ENCODE measurements at places on chromosomes 16 and 17.
A peak's percentile ranks its signal among the peaks of the same experiment; 100 is the strongest.

DNA sequence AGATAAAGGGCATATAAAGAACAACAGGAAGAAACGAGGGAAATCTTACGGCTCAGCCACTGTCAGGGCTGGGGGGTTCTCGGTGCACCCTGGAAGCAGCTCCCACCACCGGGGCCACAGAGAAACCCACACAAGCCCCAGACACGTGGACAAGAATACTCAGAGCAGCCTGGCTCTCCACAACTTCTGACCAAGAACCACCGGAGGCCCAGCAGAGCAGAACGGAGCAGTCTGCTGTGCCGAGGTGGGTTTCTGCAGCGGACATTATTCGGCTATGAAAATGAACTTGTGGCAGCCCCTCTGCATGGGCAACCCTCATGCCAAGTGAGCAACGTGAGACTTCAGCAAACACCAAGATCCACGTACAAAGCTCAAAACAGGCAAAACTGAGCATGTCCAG, 6.8 kb downstream of the DNASE1 start:
- no peak for DNase-seq

DNA sequence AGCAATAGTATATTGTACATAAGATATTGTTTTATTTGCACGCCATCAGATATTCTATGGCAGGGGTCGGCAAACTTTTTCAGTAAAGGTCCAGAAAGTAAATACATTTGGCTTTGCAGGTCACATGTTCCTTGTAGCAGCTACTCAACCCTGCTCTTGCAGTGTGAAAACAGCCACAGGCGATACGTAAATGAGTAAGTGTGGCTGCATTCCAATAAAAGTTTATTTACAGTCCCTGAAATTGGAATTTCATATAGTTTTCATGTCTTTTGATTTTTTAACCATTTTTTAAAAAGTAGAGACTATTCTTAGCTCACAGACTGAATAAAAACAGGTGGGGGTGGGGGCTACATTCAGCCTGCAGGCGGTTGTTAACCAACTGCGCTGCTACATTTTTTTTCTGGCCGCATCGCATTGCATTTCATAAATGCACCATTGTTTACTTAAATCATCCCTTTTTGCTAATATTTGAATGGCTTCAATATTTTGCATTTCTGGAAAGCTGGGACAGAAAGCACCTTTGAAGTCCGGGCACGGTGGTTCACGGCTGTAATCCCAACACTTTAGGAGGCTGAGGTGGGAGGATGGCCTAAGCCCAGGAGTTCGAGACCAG, 50.5 kb upstream of the HAPSTR1 start:
- DNase-seq = no peak

- no peak for DNase-seq
These were observed 15.6 kb upstream of the AURKB start for GRCh38 chr17:8225813-8226535.

GRCh38 chr17:67922503-67922902, 73.8 kb downstream of the C17orf58 start:
- DNase-seq = peak; percentile 69

DNA sequence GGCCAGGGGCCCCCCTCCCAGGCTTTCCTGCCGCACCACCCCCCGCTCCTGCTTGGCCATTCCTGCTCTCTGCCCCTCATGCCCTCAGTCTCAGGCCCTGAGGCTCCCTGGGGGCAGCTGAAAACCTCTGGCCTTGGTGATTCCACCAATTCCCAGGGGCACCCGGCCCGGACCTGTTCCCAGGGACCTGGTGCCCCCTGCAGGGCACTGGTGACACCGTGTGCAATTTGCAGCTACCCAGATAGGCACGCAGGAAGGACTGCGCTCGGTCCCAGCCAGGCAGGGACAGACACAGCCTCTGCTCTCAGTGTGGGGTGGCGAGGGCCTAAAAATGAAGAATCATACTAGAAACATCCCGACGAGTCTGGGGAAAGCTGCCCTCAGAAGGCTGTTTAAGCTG, 13.4 kb downstream of the WFDC1 start:
- no peak for DNase-seq

DNA sequence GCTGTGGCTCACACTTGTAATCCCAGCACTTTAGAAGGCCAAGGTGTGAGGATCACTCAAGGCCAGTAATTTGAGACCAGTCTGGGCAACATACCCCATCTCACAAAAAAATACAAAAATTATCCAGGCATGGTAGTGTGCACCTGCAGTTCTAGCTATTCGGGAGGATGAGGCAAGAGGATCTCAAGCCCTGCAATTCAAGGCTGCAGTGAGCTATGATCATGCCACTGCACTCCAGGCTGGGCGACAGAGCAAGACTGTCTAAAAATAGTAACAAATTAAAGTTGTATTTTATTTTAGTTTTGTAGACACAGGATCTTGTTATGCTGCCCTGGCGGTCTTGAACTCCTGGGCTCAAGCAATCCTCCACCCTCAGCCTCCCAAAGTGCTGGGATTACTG, 18.2 kb downstream of the USP31 start:
- no peak for DNase-seq

DNA sequence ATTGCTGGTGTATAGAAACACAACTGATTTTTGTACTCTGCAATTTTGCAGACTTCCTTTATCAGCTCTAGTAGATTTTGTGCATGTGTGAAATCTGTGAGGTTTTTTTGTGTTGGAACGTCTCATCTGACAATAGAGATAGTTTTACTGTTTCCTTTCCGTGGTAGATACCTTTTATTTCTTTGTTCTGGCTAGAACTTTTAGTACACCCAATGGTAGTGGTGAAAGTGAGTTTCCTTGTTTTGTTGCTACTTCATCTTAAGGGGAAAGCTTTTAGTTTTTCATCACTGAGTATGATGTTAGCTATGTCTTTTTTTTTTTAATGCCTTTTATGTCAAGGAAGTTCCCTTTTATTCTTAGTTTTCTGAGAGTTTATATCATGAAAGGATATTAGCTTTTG, 118.1 kb downstream of the OR1D5 start:
- DNase-seq = no peak

GRCh38 chr16:1960665-1961630, 1.6 kb downstream of the NDUFB10 start:
- peak; percentile 52 for DNase-seq

DNA sequence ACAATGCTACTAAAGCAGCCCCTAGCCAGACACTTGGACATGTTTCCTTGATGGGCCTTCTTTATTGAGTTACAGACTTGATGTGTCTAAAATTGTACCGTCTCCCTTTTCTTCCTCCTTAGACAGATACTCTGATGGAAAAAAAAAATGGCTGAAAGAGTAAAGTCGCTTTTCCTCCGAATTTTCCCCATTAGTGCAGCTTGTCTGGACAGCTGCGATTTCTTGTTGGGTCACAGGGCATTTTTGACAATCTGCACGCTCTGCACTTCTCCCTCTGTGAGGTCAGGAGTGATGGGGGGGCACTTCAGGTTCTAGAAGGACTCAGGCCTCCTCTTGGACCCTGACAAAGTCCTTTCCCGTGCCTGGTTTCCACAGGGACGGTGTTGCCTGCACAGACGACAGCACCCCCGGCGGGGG, 968 bp upstream of the PRKAR1A start:
- no peak for DNase-seq

DNA sequence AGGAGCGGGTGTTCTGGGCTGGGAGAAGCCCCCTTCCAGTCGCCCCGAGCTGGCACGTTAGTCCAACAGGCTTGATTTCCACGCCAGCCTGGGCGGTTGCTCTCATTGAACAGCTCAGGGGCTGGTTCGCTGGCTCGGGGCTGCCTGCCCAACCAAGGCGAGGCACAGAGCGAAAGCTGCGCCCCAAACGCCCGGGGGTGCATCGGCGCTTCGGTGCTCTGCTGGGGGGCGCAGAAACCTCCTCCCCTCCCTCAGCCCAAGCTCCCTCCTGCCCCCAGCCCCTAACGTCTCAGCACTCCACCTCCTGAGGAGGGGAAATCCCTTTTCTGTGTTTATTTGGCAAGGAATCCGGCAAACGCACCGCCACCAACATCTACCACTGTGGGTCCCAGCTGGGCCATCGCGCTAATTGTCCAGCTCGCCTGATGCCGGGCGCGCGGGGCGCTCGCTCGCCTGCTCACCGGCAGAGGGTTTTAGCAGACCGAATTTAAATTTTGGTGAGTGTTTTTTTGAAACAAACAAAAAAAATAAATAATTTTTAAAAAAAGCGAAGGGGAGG, 29.5 kb upstream of the RBFOX1 start:
- no peak for DNase-seq

DNA sequence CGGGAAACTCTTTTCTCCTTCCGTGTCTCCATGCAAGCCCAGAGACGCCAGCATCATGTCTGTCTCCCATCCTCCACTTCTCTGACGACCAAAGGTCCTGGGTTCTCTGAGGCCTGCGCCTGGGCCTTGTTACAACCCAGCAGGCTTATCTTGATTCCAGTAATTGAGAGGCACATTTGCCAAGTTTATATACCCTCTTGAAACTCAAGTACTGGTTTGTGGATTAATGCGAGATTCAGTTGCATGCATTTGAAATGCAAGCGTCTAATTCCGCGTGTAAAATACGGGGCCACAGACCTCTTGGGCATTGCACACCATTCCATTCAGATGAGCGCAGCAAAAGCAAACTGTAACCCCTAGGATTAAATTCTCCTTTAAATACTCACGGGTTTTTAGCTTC, 28.7 kb upstream of the CRISPLD2 start:
- no peak for DNase-seq

DNA sequence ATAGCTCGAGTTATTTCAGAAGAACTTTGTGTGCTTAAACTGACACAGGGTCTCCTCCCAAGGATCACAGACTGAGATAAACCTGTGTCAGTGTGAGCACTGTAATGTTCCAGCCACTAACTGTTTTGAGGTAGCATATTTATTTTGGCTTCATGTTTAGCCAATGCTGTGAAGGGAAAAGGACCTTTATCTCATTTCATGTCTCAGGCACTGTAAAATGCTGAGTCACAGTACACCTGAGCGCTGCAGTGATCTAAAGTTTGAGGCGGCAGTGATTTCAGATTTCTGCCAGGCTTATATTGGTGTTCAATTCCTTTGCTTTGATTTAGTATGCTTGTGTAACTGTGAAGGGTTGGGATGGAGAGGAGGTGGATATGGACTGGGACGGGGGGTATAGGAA, 3.1 kb upstream of the DNAJA2 start:
- no peak for DNase-seq

- no peak for DNase-seq
These were observed 133.6 kb downstream of the SNX11 start for GRCh38 chr17:48241131-48241591.

All from NCI-H446 treated with DMSO at 0.1 percent for 48 hours (cell line).